ENCODE measurements at places on chromosomes 5 and 9. TPM values are rescaled to one million over a fixed set of nuclear protein-coding genes. Genes with fewer than 3 reads are reported as not detected.

DNA sequence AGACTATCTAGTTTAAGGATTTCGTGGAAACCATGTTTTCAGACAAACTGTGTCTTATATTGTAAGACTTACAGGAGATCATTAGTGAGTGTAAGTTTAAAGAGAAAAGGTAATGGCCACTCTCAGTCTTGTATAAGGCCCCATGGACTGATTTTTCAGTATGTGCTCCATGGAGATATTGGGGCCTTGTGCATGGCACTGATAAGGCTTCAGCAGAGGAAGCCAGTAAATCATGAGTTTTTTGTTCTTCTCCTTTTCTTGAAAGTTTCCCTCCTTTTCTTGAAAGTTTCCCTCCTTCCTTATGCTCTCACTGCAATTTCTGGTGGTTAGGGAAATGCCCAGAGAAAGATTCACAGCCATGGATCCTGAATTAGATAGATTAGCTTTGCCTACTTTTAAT, 471.3 kb downstream of the LRRC70 start:
- DNase-seq, result no peak

DNA sequence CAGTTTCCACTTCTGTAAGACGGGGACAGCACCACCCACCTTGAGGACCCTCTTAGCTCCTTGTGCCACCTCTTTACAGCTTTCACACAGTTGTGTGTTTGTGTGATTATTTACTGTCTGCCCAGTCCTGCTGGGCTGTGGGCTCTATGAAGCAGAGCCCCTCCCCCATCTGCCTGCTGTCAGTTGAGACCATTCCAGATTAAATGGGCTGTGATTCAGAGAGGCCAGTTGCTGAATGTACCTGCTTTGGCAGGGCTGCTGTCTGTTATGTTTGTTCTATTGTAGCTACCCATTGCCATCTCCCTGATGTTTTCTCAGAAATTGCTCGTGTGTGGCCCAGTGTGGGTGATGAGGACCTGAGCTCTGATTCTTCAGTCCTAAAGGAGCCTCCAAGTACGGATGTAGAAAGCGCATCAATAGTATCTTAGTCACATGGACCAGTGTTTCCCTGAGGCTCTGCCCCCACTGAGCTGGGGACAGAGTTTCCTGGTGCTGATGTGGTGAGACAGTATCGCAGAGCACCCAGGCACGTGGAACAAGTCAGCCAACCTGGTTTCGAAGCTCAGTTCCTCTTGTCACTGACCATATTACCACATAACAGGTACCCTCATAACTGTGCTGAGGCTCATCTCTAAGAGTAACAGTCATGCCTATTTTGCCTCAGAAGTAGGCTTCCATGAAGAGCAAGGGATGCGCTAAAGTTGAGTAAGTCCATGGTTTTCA, 3.7 kb downstream of the ANGPTL2 start:
- no peak for DNase-seq

- DNase-seq, result no peak
Measured at GRCh38 chr5:65142016-65142415, 339.7 kb downstream of the ADAMTS6 start.

- DNase-seq, result peak; percentile 80
Measured at GRCh38 chr9:106619211-106619610, 243.8 kb upstream of the ZNF462 start.

GARNL3 gene
- polyA plus RNA-seq, result 0.78 TPM
